Erythroblast (primary cell): ENCODE measurements at places on chromosomes 11 and 22.

GRCh38 chr11:13311570-13311969 is 34.0 kb downstream of the BMAL1 start:
- DNase-seq, result no peak

GRCh38 chr11:47409440-47410369 is 1.3 kb downstream of the SLC39A13 start:
- DNase-seq, result no peak

DNA sequence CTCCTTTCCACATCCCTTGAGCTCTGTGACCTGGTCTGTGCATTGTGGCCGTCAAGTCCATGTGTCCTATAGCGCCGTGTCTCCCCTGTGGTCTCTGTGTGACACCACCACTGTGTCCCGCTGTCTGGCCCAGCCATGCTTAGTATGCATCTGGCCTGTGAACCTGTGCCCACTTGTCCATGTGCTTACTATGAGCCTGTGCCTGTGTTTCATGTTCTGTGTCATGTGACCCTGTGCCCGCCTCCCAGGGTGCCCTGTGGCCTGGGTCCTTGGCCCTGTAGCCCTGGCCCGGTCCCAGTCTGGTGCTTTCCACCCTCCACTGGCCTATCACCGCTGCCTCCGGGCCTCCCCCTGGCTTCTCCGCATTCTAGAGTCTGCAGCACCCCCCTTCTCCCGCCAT is 80.6 kb downstream of the CCDC83 start:
- no peak for DNase-seq

DNA sequence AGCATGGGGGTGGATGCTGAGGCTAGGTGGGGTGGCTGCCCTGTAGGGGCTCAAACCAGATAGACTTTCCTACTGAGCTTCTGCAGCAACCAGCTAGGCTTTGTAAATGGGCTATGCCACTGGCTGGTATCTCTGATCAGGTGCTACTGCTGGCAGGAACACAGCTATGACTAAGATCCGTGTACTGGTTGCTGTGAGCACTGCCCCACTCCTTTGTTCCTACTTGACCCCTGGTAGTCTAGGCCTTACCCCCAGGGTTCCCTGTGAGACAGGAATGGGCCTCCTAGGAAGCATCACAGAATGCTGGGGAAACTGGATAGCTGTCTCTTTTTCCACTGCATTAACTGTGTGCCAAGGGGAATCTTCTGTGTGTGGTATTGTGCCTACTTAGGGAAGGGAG is 58.4 kb upstream of the GAB2 start:
- no peak for DNase-seq

DNA sequence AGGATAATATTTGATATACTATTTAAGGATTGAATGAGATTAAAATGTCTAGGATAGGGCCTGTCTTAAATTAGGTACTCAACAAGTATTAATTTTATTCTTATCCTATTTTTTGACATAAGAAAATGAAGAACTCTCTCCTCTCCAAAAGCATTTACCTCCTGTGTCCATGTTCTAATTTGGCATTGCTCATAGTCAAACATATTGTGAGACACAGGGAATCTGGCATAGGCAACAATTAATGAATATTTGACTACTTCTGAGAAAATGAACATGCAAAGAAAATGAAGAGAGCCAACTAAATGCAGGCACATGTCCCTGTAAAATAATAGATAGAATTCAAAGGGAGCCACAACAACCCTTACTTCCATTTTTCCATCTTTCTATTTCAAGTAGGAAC is 198.5 kb upstream of the C11orf87 start:
- DNase-seq, result no peak

DNA sequence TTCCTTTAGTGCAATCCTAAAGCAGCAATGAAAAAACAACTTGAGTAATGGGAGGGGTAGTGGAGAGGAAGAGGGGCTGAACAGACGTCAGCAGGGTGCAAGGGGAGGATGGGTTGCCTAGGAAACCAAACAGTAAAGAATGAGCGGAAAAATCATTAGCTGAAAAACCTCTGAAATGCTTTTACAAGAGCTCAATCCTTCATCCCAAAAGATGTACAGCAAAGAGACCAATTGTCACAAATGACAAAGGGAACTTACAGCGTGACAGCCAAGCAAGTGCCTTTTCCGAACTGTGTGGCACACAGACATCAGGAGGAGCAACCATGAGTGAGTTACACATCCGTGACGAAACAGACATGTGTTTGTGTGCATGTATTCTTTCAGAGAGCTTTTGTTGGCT is 104.6 kb downstream of the SIK3 start:
- DNase-seq, result no peak
